ENCODE measurements at places on chromosomes 3 and 15. TPM values are rescaled to one million over a fixed set of nuclear protein-coding genes. Genes with fewer than 3 reads are reported as not detected.

- no peak for DNase-seq
- H3K4me3 ChIP-seq = no peak overlapping the region
- no peaks in the 10 kb centered on the region for H3K4me1 ChIP-seq
- no peak overlapping the region for H3K27ac ChIP-seq
- H3K27me3 ChIP-seq = no peaks in the 10 kb centered on the region
- H3K36me3 ChIP-seq = no peaks in the 10 kb centered on the region
These were observed 48.6 kb downstream of the KLF15 start for GRCh38 chr3:126308394-126309125.

DNA sequence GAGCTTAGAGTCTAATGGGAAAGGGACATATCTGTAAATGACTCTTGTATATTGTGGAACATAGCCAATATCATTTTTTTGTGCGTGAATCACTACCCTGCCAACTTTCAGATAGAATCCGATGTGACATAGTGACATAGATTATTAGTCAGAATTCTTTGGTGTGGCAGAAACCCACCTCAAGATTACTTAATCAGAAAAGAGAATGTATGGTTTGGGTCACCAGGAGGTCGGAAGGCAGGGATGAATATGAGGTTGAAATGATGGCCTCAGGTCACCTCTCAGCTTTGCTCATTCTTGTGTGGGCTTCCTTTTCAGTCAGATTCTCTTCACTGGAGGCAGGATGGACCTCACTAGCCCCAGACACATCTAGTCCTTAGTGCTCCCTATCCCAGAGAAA, 41.4 kb downstream of the SNAPC5 start:
- H3K27me3 ChIP-seq = no peaks in the 10 kb centered on the region
- DNase-seq = no peak
- peaks cover 11% of the 10 kb centered on the region for H3K4me1 ChIP-seq
- peaks cover 21% of the 10 kb centered on the region for H3K36me3 ChIP-seq

DNA sequence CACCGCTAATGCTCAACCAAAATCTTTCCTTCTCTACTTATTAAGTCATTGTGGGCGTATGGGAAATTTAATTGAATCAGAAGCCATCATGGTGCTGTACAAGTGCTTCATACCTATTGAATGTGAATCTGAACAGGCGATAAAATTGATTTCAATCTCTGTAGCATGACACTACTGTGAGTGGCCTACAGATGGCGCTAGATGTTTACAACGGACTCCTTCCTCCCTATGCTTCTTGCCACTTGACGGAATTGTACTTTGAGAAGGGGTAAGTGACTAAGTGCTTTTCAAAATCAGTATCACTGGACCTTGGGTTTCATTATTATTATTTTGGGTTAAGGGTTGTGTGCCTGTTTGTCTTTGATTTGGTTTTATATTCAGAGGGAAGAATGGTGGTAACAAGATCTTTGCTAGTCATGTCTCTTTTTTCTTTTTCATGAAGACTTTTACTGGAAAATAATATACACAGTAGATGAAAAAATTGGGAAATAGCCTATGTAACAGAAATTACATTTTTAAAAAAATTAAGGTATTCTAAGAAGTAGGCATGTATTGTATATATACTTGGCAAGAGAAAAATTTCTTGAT, 35.4 kb downstream of the ACP3 start:
- no peaks in the 10 kb centered on the region for H3K27me3 ChIP-seq
- peaks cover 5% of the 10 kb centered on the region for H3K4me1 ChIP-seq
- no peak overlapping the region for H3K27ac ChIP-seq
- peak; percentile 43 for DNase-seq
- no peaks in the 10 kb centered on the region for H3K36me3 ChIP-seq

DNA sequence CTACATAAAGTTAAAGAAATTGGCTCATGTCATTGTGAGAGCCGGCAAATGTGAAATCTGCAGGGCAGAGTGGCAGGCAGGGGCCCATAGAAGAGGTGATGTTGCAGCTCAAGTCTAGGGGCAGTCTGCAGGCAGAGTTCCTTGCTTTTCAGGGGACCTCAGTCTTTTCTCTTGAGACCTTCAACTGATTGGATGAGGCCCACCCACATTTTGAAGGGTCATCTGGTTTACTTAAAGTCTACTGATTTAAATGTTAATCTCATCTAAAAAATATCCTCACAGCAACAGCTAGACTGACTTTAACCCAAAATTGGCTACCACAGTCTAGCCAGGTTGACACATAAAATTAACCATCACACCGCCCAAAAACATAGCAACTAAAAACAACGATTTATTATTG, 77.6 kb upstream of the ALDH1L1 start:
- no peak overlapping the region for H3K27ac ChIP-seq
- no peak overlapping the region for H3K4me3 ChIP-seq
- no peaks in the 10 kb centered on the region for H3K4me1 ChIP-seq
- no peaks in the 10 kb centered on the region for H3K27me3 ChIP-seq
- DNase-seq = no peak

CIDEC gene
- not detected for total RNA-seq

CNBP gene
- 425 TPM for total RNA-seq

AMIGO3 gene
- not detected for total RNA-seq

CD86 gene
- 3.8 TPM for total RNA-seq
